ENCODE measurements at places on chromosomes 5 and 9. TPM values are rescaled to one million over a fixed set of nuclear protein-coding genes. Genes with fewer than 3 reads are reported as not detected.

DNA sequence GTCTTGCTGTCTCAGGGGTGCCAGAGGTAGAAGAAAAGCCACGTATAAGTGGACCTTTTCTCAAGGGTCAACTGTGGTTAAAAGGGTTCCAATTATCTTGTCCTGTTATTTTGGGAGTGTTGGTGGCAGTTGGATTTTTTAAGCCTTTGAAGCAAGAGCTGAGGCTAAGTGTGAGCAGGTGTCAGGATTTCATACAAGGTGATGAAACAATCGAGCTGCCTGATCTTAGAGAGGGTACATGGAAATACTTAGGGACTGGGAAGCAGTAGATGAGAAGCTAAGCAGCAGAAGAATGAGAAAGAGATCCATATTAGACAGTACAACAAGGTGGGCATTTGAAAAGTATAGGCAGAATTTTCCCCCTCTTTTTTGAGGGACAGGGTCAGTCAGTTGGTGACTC lies 23.6 kb downstream of the FOCAD start:
- no peak for DNase-seq

Gene ASS1
- 122 TPM for total RNA-seq

DNA sequence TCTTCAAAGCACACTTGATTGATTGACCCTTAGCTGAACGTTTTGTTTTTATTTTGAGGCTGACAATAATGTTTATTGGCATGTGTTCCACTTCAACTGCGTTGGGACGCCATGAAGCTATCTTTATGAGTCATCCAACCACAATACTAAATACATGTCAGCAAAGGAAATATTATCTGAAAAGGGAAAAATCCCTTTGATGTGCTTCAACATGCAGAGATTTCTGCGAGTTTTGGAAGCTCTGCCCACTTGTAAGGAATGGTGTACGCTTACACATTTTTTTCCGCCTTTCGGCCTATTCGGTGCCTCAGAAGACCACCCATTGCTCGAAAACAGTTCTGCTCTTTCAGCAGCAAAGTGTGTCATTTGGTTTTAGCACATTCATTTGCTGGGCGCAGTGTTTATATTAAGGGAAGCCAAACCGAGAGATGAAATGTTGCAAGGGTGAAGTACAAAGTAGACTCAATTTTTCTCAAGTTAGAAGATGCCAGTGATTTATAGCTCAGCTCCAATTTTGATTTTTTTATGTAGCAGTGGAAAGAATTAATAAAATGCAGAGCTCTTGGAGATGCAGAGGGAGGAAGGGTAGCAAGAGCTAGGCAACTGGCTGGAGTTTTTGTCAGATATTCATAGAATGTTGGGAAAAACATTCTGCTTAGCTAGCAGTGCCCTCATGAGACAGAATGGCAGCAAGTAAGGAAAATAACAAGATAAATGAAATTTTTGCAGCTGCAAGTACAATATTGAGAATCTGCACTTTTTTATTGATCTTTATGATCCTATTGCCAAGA lies 68.9 kb downstream of the PRDM6 start:
- no peak for DNase-seq

Gene TMEM215
- total RNA-seq, result 0.33 TPM

- no peak for DNase-seq
Measured at GRCh38 chr5:88688156-88688983, 194.6 kb downstream of the MEF2C start.

DNA sequence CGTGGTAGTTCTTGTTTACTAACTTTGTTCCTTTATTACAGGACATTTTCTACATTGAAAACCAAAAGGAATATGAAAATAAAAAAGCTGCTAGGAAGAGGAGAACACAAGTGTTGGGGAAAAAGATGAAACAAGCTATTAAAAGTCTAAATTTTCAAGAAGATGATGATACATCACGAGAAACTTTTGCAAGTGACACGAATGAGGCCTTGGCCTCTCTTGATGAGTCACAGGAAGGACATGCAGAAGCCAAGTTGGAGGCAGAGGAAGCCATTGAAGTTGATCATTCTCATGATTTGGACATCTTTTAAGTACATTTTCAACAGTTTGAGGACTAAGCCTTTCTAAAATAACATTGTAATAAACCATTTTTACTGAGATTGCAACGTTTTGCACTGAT lies 23.8 kb downstream of the PHAX start:
- DNase-seq, result no peak

GRCh38 chr9:16729651-16730050 lies 140.8 kb downstream of the BNC2 start:
- DNase-seq, result no peak

DNA sequence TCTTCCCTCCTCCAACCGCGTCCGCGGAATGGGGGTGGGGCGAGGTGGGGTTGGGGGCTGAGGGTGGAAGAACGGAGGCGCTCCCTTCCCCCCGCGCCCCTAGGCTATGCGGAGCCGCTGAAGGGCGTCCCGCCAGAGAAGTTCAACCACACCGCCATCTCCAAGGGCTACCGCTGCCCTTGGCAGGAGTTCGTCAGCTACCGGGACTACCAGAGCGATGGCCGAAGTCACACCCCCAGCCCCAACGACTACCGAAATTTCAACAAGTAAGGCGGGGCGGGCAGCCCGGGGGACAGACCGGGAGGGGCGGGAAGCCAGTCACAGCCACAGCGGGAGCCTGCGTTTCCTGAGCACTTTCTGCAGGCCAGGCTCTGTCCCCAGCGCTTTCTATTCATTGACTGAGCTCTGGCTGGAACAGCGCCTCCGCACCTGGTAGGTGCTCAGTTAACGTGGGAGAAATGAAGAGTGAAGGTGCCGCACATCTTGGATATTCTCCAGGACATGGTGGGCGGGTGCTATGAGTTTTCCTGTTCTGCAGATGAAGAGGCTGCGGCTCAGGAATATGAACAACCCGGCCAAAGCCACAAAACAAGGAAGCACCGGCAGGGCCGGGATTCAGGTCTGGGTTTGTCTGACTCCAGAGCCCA lies 11.3 kb downstream of the MYOZ3 start:
- DNase-seq, result peak; percentile 89

GRCh38 chr9:123724211-123724796 lies 205.6 kb downstream of the DENND1A start:
- DNase-seq, result no peak

DNA sequence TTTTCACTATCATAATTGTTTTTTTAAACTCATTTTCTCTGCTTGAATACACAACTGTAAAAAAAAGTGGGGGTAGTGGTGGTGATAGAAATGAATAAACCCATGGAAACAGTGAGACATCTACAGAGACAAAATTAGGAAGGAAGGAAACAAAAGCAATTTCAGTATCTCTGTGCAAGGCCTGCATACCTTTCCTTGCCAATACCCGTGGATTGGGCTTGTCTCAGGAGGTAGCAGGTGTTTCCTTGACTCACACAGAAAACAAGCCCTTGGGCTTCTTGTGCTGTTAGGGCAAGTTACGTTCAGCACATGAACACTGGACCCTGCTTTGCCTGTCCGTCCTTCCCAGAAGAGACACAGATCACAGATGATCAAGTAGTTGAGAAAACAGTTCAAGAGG lies 372.2 kb downstream of the ZSWIM6 start:
- DNase-seq, result no peak

DNA sequence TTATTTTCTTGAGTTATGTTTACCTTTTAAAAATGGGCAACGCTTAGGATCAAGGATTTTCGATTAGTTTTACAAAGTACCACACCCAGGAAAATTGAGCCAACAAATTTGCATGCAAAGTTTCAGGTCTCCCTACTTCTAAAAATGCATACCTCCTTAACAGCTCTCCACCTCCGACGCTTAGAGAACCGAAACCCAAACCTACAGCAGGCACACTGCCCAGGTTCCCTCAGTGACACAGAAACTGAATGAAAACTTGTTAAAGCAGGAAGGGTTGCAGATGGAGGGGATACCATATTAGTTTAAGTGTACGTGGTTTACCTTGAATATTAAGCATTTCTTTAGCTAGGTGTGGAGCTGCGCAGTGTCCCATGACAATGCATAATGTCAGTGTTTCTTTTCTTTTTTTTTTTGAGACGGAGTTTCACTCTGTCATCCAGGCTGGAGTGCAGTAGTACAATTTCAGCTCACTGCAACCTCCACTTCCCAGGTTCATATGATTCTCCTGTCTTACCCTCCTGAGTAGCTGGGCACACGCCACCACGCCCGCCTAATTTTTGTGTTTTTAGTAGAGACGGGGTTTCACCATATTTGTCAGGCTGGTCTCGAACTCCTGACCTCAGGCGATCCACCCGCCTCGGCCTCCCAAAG lies 1.6 kb upstream of the SUB1 start:
- DNase-seq, result peak; percentile 38

DNA sequence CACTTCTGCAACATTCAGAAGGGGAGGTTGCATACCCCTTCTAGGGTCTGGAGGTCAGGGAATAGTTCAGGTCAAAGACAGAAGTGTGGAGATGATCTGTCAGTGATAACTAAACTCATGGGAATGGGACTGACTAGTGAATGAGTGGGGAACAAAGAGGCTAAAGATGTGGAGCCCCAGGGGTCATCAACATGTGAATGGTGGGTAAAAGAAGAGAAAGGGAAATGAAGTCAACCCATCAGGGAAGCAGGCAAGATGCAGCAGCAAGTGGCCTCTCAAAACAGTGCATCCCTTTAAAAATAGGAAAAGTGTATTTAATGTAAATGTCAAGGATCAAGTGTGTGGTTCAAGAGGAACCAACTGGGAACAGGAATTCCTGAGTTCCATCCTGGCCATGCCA lies 69.9 kb downstream of the PLPPR1 start:
- peak; percentile 66 for DNase-seq

- no peak for DNase-seq
Measured at GRCh38 chr9:135902655-135903357, 4.5 kb downstream of the CAMSAP1 start.

Gene TAF11L8
- not detected for total RNA-seq

- DNase-seq, result no peak
Measured at GRCh38 chr9:69895185-69895584, 74.6 kb downstream of the CFAP95 start.

DNA sequence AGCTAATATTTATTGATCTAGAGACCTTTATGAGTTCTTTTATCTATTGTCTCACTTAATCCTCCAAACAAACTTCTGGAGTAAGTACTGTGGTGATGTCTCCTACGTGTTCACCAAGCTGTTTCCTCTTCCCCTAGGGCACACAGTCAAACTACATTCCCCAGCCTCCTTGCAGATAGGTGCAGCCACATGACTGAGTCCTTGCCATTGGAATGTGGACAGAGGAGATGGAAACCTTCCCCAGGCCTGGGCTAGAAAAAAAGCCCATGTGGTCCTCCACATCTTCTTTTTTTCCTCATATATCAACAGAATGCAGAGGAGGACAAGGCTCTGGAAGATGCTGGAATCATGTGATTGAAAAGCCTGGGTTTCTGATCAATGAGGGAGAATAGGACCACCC lies 88.0 kb downstream of the ANKRD55 start:
- DNase-seq, result no peak

Gene PHF24
- 0.68 TPM for total RNA-seq

GRCh38 chr9:111843971-111844370 lies 49.2 kb upstream of the SHOC1 start:
- no peak for DNase-seq

Gene C8G
- 0.96 TPM for total RNA-seq

GRCh38 chr9:123753016-123753415 lies 176.9 kb downstream of the DENND1A start:
- DNase-seq, result no peak

DNA sequence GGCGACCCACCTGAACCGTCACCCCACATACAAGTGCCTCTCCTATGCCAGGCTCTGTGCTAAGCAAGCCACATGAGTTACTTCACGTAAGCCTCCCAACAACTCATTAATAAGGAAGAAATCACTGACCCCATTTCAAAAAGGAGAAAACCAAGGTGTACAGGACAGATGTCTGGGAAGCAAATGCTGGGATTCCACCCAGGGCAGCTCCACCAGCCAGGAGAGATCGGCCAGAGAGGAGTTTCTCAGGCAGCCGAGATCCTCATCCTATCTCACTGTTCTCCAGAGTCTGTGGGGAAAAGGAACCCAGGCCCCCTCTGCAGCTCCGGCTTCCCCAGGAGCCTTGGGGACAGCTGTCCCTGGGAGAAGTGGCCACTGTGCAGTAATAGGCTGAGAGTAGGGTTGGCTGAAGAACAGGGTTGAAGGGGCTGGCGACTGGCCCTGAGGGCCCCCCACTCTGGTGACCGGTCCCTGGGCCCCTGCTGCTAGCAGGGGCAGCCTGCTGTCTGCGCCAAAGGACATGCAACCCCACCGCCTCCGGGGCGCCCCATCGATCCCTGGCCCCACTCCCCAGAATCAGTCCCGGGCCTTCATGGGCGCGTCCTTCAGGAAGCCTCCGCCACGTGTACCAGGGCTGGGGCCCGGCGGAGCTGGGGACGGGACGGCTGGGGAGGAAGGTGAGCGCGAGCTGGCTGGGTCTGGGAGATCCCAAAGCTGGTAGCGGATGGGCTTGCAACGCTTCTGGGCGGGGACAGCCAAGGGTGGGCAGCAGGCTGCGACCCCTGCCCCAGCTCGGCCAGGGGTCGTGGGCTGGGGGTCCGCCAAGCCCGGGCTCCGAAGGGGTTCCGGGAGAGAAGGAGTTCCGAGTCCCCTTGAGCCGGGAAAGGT lies 44.1 kb upstream of the STXBP1 start:
- DNase-seq, result peak; percentile 55

DNA sequence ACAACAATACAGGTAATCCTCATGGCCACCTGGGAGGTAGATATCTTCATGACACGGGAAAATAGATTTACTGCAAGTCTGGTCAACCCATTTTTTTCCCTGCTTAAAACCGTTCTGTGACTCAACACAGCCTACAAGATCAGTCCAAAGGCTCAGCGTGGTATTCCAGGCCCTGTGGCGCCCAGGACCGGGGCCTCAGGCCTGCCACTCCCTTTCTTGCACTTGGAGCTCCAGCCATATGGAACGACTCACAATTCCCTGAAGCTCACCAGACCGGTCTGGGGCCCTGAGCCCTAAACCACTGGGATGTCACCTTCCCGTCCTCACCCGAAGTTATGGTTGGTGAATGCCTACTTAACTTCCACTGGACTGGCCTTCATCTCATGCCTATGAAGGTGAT lies 6.5 kb upstream of the MLANA start:
- DNase-seq, result no peak

DNA sequence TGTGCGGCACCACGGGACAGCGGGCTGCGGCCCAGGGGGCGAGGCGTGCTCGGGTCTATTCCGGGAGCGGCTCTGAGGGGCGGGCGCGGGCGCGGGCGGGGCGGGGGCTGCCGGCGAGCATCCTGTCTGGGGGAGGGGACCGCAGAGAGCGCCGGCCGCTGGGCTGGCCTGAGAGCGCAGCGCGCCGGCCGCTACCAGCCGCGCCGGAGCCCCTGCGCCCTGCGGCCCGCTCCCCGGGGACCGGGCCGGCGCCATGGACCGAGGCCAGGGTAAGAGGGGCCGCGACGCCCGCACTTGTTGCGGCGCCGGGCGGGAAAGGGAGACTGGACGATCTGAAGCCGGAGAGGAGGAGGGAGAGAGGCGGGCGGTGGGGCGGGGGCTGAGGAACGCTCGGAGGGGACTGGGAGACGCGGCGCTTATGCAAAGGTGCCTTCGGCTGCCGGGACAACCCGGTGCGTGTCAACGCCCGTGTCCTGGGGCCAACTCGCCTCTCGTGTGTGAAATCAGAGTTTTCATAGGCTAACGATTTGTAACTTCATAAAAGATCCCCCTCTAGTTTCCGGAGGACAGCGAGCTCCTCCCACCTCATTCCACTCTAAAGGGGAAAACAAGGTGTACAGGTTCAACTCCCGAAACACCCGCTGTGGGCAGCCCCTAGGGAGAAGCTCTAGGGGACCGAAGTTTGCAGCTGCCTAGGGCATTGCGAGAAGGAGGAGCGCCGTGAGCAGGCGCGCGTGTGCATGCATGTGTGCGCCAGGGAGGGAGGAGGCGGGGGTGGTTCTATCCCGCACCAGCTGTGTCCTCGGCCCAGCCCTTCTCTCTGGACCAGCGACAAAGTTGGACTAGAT lies at the start of gene AFAP1L1:
Gene AFAP1L1, plus strand, starts transcription at position 144 of the 848 bp plus-strand sequence. Its CDS starts 110 bp downstream, at position 254.
- peak; percentile 59 for DNase-seq

GRCh38 chr9:134562146-134562849 lies 79.3 kb upstream of the COL5A1 start:
- no peak for DNase-seq

Gene RFESD
- 2.6 TPM for total RNA-seq
